ENCODE measurements at places on chromosomes 3 and 15.

DNA sequence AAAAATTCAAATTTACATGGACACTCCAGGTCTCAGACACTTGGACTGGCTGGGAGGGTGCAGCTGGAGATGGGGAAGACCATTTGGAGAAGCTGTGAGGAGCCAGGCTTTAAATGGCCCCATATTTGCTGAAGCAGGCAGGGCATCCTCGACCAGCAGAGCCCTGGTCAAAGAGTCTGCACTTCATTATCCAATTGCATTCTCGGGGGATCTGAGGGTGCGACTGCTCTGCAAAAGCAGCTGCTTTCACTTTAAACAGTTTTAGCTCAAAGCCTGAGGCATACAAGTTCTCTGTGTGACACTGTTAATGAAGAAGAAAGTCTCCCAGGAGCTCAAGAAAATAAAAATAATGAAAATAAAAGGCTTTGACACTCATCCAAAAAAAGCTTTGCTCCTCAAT lies 98.0 kb upstream of the SLC25A36 start:
- DNase-seq: no peak

- no peak for DNase-seq
Observed at GRCh38 chr15:52290800-52291199, 4.8 kb downstream of the MYO5C start.

GRCh38 chr15:99508311-99508645 lies 57.5 kb upstream of the MEF2A start:
- no peak for DNase-seq

- no peak for DNase-seq
Observed at GRCh38 chr3:120816728-120817127, 74.2 kb downstream of the GTF2E1 start.

DNA sequence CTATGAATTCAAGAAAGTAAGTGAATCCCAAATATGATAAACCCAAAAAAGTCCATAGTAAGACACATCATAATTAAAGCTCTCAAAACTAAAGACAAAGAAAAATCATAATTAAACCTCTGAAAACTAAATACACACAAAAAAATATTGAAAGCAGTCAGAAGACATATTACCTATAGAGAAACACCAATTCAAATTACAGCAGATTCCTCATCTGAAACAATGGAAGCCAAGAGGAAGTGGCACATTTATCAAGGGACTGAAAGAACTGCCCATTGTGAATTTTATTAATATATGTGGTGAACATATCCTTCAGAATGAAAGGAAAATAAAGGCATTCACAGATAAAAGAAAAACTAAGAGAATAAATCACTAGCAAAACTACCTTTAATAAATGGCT lies 128.2 kb downstream of the SCAPER start:
- DNase-seq: no peak

Measured in left ventricle myocardium inferior (tissue), 1 donor.